Naive thymus-derived CD4-positive, alpha-beta T cell (primary cell): ENCODE measurements at places on chromosomes 6 and 20.

DNA sequence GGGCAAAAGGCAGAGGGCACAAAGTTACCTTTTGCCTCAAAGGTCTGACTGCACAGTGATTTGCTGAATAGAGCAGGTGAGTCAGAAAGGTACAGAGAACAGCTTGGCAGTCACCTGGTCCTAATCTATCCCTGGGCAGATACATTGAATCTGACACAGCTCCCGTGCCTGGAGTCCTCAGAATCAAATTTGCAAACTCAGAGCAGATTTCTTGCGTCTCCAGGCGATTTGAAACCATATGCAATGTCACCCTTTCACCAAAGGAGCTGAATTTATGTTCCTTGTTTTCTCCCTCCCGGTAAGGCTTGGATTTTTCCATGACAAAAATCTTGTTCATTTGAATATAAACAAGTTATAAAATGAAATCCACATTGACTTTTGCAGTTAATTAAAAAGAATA, 81.6 kb upstream of the SNAP25 start:
- DNase-seq, result no peak

DNA sequence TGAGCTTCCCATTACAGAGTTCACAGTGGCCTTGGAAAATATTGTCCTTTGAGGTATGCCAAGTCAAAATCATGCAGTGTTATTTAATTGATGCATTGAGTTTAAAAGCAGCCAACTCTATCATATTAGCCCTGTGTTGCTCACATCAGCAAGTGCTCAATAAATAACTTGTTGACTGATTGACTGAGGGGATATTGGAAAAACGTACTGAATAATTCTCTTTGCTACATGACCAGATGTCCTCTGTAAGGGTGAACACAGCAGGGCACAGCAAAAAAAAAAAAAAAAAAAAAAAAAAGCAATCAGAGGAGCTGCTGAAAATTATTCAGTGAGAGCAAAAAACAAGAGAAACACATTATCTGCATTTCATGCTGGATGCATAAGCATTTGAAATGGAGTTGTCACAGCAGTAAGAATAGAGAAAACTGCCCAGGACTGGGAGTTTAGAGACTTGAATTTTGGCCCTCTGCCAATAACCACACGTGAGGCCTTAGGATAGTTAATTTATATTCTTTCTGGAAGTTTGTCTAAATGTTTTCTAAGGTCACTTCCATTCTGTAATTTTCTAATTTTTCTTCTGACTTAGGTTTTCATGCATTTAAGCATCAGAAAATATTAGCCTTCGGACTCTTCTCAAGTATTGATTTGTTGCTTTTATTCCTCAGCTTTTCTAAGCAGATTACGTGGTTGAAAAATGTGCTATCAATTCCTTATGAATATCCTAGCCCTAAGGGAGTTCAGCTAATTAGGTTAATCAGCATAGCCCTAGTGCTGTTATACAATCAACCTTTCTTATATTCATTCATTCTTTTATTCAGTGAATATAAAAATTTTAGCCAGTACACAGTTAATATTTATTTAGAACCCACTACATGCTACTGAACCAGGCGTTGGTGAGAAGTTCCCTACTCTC, 246.8 kb upstream of the STXBP5 start:
- DNase-seq, result no peak

DNA sequence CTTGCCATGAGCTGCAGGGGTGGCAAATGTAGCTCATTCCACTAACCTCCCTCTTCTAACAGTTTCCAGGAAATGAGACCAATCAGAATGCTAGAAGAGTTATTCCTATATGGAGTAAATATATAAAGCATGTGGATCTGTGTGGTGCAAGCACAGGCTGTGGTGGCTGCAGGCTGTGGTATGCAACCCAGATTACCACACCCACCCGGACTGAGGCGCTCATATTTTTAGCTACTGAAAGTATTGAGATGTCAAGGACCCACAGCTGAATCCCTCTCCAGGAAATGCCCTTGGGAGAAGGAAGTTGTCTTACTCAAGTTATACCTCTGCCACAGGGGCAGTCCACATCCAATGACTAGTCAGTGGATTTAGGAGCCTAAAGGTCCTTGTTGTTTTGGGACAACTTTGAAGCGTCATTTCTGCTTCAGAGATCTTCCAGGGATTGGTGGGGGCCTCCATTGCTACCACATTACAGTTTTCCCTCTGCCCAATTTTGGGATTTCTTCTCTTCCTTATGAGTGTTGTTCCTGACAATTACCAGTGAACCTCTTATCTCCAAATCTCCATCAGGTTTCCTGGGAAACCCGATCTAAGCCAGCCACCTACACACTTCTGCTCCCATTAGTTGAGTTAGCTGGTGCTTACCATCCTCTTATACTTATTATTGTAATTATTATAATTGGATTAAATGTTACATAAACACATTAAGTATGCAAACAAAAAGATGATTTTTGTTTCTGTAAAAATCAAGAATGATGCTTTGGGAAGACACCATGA, 12.1 kb upstream of the REPS1 start:
- DNase-seq, result no peak

DNA sequence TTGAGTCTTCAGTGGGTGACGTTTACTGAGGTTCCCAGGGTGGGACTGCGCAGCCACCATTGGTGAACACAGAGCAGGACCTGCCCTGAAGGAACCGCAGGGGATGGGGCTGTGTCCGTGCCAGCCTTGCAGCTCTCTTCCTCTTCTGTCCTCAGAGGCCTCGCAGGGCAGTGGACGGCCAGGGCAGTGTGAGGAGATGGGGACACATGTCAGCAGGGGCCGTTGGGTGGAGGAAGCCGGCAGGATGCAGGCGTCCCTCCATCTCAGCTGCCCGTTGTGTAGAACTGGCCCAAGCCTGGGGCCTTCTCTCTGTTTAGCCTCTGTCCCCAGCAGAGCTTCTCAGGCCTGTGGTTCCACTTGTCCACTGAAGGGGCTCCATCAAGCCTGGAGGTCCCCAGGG, 53.6 kb upstream of the SMOC2 start:
- DNase-seq, result no peak

DNA sequence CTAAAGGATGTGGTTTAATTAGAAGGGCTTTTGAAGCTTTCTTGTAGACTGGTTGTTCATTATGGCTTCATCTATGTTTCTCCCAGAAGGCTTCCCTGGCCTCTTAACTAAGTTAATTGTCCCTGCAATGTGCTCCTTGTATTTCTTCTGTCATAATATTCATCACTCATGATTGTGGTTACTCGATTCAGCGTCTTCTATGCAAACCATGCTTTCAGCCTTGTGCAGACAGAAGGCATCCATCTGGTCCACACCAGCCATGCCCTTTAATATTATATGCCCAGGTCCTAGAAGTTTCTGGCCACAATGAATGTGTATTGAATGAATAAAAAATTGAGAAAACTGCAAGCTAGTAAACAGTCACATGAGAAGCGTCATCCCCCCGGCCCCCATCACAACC, 163.2 kb downstream of the KHDC1L start:
- DNase-seq, result no peak

- no peak for DNase-seq
Measured at GRCh38 chr6:160238278-160238711, 20.3 kb downstream of the SLC22A2 start.

GRCh38 chr6:68876792-68877493, 241.9 kb downstream of the ADGRB3 start:
- no peak for DNase-seq

- no peak for DNase-seq
Measured at GRCh38 chr6:74870403-74870802, 335.4 kb downstream of the COL12A1 start.

- no peak for DNase-seq
Measured at GRCh38 chr20:9130521-9130920, 61.6 kb downstream of the PLCB4 start.

- DNase-seq, result no peak
Measured at GRCh38 chr20:16083639-16084280, 489.5 kb downstream of the KIF16B start.

DNA sequence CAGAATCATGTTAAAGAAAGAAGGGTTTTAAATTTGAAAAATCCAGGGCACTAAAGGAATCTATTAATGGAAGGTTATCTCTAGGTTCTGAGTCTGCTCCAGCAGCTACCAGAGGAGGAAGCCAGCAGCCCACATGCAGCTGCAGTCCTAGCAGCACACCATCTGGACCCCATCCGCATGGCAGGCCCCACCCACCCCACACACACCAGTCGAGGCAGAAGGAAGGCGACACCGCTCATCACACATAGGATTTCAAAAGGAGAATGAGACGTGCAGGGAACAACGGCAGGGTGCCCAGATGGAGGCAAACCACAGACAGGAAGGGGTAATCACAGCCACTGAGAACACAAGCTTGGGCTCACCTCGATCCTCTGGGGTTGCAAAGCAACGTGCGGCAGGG, 78.9 kb downstream of the GINS1 start:
- DNase-seq, result no peak

- no peak for DNase-seq
Measured at GRCh38 chr6:140414966-140415620, 1040.6 kb upstream of the CITED2 start.

DNA sequence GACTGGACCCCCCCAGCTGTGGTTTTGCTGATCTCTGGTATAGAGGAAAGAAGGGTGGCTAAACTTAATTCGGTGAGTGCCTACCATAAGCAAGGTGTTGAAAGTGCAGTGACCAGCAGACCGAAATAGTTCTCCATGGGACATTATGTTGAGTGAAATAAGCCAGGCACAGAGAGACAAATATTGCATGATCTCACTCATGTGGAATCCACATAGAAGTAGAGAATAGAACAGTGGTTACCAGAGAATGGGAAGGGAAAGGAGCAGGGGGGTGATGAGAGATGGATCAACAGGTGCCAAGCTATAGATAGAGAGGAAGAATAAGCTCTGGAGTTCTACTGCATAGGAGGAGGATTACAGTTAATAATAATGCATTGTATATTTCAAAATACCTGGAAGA, 9.7 kb upstream of the GCNT2 start:
- no peak for DNase-seq

- DNase-seq, result no peak
Measured at GRCh38 chr6:11143394-11144371, 32.2 kb upstream of the ERVFRD-1 start.

DNA sequence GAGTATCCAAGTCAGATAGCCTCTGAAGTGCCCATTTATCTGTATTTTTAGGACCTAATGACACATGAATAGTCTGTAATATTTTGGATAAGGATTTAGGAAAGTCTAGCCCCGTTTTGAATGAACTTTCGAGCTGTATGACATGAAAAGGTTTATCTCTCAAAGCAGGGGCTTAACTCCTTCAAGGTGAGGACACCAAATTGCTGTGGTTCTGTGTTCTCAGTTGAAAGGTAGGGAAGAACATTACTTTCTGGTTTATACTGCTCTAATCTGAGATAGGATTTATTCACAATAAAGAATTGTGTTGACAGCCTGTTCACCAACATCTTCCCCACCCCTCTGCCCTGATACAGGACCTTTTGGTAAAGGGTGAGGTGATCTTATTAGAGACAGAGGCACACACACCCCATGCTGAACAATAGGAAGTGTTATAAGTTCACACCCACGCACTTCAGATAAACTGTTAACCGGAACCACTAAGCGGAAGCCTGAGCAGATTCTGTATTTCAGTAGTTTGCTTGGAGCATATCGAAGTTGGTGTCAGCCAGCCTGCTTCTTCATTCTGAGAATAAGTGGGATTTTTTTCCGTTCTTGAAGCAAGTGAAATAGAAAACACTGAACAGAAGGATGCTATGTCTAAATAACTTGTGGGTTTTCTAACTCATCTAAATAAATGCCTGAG, 223.3 kb downstream of the TMEM242 start:
- peak; percentile 61 for DNase-seq

DNA sequence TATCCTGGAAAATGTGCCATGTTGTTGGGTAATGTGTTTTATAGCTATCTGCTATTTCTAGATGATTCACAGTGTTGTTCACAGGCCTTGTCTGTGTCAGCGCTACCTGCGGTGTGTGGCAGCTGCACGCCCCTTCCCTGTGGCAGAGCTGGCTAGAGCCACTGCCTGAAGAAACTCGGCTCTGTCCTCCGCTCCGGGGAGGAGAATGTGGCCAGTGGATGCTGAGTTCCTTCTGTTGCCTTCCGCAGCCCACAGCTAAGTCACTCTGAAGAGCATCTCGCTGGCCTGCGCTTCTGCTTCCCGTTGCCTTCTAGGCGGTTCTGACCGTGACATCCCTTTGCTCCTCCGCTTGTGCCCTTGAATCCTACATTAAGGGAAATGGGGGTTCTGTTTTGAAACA, 135.1 kb downstream of the PLG start:
- no peak for DNase-seq

GRCh38 chr6:35449287-35449881, 2.8 kb upstream of the FANCE start:
- peak; percentile 52 for DNase-seq

GRCh38 chr6:51137777-51138176, 319.1 kb downstream of the TFAP2B start:
- no peak for DNase-seq

DNA sequence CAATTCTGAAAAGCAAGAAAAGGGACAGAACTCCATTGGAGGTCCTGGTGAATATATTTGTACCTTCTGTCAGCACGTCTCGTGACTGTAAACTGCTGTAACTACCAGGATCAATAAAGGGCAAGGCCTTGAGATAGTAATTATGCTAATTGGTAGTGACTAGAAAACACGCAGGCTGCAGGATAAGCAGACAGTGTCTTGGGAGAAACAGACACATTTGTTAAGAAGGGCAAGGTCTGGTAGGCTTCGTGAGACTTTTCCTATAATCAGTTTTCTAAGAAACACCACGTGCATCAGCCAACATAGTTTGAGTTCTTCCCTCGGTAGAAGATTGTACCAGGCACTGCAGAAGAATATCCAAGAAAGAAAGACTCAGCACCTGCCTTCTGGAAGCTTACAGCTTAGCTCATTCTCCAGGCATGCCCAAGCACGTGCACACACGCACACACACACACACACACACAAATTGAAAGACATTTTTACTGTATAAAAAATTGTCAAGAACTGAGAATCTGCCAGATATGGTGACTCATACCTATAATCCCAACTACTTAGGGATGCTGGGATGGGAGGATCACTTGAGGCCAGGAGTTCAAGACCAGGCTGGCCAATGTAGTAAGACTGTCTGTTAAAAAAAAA, 167.0 kb upstream of the SASH1 start:
- DNase-seq, result no peak

GRCh38 chr6:75492386-75493153, 1.0 kb downstream of the FILIP1 start:
- no peak for DNase-seq

- DNase-seq, result no peak
Measured at GRCh38 chr6:57048577-57048976, 2.1 kb downstream of the KIAA1586 start.

GRCh38 chr20:45952861-45953260, 18.4 kb downstream of the PCIF1 start:
- no peak for DNase-seq

GRCh38 chr6:135144673-135145062, 36.4 kb upstream of the MYB start:
- no peak for DNase-seq

DNA sequence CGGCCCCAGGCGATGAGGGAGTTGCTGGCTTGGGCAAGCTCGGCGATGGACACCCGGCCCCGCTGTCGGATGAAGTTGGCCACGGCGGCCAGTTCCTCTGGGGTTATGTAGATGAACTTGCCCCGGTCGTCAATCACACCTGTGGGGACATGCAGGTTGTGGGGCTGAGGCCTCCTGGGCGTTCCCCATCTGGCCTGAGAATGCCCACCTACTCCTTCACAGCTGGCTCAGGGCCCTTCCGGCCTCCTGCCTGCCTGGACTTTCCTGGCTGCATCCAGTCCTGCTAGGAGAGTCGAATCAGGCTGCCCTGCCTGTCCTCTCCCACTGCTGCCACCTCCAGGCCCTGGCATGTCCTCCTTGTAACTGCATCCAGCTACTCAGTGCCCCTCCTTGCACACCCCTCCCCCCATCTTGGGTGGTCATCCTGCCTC, 13.8 kb downstream of the DDRGK1 start:
- DNase-seq, result no peak

- no peak for DNase-seq
Measured at GRCh38 chr6:155247618-155248007, 16.2 kb upstream of the CLDN20 start.
